Stimulated activated CD8-positive, alpha-beta memory T cell treated with anti-CD3 and anti-CD28 coated beads, Interleukin-12 subunit alpha, Interleukin-12 subunit beta, amount 100 ng/mL, for 1 hour (primary cell): ENCODE measurements at places on chromosomes 12 and 14.
A peak's percentile ranks its signal among the peaks of the same experiment; 100 is the strongest.

- no peak for DNase-seq
Measured at GRCh38 chr12:113788020-113788856, 177.9 kb downstream of the RBM19 start.

DNA sequence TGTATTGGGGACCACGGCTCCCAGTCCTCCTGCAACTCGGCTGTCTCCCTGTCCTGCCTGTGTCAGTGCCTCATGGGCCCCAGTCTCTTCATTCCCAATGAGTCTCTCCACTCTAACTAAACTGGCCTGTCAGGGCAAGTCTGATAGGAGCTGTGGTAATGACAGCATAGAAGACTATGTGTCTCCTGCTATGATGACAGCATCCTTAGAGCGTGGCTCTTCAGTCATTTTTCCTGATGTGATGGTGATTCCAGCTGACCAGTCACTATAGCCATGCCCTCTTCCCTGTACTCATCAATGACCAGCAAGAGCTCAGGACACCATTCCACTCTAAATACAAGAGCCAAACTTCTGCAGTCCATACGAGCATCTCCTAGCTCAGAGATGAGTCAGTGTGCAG, 339.8 kb downstream of the PCNX1 start:
- no peak for DNase-seq

DNA sequence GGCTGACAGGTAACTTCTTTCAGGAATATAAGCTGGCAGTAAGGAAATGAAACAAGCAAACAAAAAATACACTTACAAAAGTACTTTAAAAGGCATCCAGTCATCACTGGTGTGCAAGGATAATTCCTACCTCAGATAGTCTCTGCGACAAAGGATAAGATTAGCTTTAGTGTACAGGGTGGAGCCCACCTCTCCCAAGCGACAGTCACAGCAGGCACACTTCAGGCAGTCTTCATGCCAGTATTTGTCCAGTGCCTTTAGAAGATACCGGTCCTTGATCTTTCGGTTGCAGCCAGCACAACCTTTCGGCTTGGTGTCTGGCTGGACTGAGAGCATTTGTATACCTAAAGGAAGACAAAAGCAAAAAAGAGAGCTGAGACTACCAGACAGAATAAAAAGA, 5.4 kb downstream of the LMO3 start:
- DNase-seq, result no peak

DNA sequence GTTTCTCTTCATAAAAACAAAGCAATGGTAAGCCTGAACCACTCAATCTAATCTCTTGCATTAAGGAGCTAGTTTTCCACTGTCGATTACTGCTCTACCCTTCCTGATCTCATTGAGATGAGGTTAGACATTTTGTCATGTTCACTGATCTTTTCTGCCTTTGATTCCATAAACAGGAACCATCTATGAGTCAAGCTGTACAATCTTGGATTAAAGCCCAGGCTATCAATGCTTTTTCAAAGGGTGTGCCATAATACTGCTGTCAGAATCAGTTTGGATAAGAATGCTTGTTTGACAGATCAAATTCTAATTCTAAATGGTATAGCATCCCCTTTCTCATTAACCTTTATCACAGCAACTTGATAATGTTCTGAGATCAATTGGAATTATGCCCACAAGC, 16.1 kb downstream of the GRIP1 start:
- DNase-seq, result no peak

DNA sequence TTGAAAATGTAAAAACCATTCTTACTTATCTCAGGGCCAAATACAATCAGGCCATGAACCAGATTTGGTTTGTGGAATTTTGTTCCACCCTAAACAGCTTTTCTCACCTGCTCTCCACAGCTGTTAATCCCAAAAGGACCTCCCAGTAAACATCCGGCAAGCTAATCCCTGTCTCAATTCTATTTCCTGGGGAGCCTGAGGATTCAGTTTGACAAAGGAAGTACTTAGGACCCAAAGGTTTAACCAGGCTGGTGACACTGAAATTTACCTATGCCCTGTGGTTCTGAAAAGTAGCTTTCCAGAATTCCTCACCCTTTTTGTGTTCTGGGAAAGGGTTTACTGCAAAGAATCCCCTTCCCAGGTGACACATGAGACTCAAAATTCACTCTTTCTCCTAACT, 15.0 kb downstream of the CAPZA3 start:
- DNase-seq, result no peak

GRCh38 chr14:67694791-67695393, 672 bp downstream of the RDH11 start:
- peak; percentile 45 for DNase-seq

- no peak for DNase-seq
Measured at GRCh38 chr12:38555620-38556591, 239.3 kb downstream of the ALG10B start.

- DNase-seq, result no peak
Measured at GRCh38 chr12:15280930-15281329, 41.4 kb upstream of the PTPRO start.

GRCh38 chr14:71362920-71363584, 455.8 kb downstream of the PCNX1 start:
- no peak for DNase-seq

GRCh38 chr12:19646599-19646998, 207.3 kb downstream of the AEBP2 start:
- DNase-seq, result no peak

DNA sequence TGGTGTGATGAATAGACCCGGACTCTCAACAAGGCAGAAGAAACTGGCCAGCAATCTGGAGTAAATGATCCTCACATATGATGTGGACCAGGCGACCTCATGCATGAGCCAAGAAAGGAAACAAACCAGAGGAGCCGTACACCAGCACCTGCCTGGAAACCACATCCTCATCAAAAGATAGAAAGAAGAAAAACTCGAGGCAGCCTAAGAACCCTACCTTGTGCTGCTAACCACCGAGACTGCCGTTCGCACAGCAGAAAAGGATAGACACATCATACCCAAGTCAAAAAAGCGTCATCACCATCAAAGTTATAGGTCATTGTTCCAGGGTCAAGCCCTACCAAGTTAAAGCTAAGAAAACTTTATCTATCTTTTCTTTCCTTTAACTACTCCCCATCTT, 66.7 kb downstream of the RESF1 start:
- DNase-seq, result peak; percentile 6

DNA sequence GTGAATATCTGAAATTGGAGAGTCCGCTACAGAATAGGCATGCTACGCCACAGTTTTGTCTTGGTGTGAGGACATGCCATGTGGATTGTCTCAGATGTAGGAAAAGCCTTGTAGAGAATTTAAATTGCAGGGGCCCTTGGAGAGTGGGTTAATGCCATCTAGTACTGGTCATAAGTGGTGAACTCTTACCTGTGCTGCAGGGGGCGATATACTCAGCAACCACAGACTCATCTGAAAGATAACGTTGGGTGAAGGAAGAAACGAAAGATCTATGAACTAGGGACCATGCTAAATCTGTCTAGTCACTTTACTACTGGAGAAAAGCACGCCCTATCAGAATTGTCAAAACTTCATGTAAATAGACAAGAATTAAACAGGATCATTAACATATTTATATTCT, 33.7 kb upstream of the A2M start:
- DNase-seq, result no peak
